NCI-H187 (cell line): ENCODE measurements at places on chromosomes 3 and 15.

DNA sequence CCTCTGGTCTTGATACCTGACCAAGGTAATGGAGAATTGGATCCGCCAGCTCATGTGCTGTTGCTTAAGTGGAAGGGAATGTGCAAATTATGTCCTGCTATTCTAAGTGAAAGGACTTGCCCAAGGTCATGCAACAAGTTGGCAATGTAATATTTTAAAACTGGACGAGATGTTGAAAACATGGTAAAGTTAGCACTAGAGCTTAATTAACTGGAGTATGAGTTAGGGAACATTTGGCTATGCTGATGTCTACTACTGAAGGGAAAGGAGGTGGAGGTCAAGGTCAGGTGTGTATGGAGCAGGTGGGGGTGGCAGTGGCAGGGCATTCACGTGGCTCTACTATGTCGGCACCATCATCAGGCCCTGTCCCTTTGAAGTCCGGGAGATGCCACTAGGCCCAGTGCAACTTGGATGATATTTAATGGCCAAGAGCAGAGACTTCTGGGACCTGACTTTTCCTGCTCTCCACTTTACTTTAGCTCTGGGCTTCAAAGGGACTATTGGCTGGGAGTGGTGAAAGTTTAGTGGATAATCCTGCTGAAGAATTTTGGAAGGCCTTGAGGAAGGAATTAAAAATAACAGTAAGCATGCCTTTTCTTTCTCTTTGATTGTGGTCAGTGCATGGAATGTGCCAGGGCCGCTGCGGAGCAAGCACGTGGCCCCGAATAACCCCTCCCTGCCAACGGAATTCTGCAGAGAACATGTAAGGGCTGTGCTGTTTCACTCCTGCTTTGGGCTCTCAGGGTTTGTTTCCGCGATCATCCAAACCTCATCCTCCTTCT lies 14.9 kb downstream of the SMAD3 start:
- DNase-seq: no peak

DNA sequence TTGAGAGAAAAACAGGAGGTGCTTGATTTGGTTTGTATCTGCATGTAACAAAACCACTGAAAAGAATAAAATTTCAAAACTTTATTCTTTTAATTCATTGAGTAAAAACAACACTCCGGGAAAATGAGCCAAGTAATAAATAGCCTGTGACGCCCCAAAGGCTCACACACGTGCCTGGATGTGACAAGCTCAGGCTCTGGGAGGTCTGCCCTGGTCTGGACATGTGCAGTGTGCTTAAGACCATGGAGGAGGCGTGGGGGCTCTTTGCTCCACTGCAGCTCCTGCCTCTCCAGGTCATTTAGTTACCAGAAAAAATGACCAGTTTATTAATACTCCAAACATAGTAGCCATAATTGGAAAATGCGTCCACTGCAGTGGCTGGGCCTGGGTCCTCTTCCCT lies 8.6 kb upstream of the NME9 start:
- no peak for DNase-seq

GRCh38 chr3:48225587-48225986 lies 2.3 kb downstream of the CAMP start:
- DNase-seq: no peak

GRCh38 chr3:49674497-49674983 lies 389 bp downstream of the APEH start:
- DNase-seq: no peak

- DNase-seq: no peak
These were observed 2.5 kb upstream of the GJD2 start for GRCh38 chr15:34757262-34757661.

- no peak for DNase-seq
These were observed 64.9 kb downstream of the UACA start for GRCh38 chr15:70698426-70698825.

GRCh38 chr3:44321335-44321734 lies 17.2 kb upstream of the TCAIM start:
- no peak for DNase-seq
